ENCODE measurements at places on chromosomes 13 and 19.

DNA sequence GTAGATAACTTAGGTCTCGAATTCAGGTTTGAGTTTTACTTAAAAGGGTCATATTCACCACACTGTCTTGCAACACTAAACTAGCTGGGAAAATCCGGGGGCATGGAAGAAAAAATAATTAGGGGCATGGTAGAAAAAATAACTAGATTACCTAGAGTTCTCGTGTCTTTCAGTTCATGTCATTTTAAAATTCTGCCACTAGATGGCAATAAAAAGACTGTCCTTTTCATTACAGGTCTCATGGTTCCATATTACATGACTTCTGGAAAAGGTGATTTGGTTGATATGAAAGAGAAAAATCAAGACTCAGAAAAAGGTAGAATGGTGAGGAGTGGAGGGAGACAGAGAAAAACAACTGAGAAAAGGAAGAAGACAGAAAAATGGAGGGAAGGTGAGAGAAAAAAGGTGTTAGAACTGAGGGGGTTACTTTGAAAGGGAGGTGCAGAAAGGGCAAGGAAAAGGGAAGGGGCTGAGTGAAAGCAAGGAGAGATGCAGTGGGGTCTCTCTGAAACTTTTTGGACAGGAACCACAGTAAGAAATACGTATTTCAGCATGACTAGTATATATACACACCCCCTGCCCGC lies 299.0 kb downstream of the KLF12 start:
- no peak for DNase-seq

GRCh38 chr19:7944177-7944761 lies 803 bp upstream of the TIMM44 start:
- DNase-seq, result peak; percentile 61

GRCh38 chr19:18456974-18457373 lies 19.0 kb upstream of the ISYNA1 start:
- peak; percentile 43 for DNase-seq

GRCh38 chr13:35712907-35713761 lies 236.6 kb upstream of the MAB21L1 start:
- no peak for DNase-seq

DNA sequence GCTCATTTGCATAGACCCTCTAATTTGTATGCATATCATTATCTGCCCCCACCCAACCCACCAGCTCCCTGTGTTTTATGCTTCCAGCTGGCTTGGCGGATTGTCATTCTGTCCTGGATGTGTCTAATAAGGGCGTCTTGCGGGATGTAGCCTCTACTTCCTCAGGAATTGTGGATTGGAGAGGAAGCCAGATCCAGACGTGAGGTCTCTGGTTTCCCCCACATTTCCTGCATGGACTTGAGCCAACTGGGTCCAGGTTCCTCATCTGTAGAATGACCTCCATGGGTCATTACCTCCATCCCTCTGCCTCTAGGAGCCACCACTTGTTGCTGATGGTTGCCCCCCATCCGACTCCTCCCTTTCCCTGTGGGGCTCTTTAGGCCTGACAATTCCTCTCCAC lies 7.3 kb downstream of the TNFSF14 start:
- DNase-seq, result no peak

DNA sequence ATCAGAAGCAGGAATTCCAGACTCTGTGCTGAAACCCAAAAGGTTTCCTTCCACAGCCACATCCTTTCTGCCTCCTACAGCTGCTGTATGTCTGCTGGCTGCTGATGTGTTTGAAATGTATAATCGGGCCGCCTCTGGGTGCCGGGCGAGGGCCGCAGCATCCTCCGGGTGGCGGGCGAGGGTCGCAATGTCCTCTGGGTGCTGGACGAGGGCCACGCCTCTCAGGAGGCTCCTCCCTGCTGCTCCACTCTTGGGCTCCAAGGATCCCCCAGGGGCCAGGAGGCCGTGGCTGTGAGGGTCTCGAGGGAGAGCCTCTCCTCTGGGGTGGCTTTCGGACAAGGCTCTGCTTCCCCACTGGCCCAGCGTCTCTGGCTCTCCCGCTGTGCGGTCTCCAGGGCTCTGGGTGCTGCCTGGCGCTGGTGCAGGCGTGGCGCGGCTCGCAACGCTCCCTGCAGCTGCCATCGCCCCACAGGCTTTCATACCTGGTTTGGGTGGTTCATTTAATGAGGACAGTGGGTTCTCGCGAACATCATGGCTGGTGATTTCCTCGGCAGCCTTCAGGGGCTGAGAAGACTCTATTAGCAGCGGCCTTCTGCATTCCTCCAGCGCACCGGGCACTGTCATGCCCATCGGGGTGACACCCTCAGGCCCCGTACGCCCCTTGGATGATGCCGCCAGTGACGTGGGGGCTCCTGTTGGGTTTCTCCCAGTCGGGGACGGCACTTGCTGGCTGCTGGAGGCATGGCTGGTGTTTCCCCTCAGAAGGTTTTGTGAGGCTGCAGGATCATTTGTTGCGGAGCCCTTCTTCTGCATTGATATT lies 41.8 kb upstream of the GRTP1 start:
- DNase-seq, result no peak

GRCh38 chr13:102768909-102769308 lies 4.7 kb downstream of the TEX30 start:
- DNase-seq, result no peak

GRCh38 chr13:35449821-35450220 lies 26.7 kb downstream of the MAB21L1 start:
- no peak for DNase-seq

All from anterior cingulate cortex (tissue), 58 donors.